Epithelial cell of proximal tubule (primary cell): ENCODE measurements at places on chromosomes 3 and 15.

- no peak for DNase-seq
Observed at GRCh38 chr3:38212141-38212540, 46.8 kb downstream of the OXSR1 start.

DNA sequence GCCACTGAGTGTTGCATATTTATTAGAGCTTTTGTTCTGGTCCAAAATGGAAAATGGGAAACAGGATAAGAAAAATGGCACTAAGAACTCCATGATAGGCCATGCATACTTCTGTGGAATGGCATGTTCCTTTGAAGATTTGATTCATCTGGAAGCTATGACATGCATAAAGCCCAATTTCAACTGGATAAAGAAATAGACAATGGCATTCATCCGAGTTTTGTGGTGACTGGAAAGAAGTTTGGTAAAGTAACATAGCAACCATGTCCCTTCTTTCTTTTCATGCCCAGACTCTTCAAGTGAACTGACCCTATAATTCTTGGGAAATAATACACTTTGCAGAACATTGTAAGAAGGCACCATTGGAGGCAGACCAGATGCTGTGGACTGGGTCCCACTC, 368.4 kb upstream of the IL12A start:
- no peak for DNase-seq

DNA sequence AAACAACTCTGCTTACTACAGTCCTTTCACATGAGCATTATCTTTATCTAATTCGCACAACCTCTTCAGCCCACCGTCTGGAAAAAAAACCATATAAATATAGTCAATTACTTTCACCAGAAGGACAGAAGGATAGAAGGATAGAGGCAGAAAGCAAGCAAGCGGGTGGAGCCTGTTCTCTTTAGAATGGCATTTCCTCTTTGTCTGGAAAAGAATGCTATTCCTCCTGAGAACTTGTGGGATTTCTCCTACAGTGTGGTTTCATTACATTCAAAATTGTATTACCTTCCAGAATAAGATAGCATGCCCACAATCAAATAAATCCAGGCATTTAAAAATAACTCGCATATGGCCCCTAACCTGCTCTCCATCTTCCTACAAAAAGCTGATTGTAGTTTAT, 23.1 kb downstream of the SLC30A4 start:
- no peak for DNase-seq

GRCh38 chr15:70586241-70586640, 177.1 kb downstream of the UACA start:
- DNase-seq, result no peak

DNA sequence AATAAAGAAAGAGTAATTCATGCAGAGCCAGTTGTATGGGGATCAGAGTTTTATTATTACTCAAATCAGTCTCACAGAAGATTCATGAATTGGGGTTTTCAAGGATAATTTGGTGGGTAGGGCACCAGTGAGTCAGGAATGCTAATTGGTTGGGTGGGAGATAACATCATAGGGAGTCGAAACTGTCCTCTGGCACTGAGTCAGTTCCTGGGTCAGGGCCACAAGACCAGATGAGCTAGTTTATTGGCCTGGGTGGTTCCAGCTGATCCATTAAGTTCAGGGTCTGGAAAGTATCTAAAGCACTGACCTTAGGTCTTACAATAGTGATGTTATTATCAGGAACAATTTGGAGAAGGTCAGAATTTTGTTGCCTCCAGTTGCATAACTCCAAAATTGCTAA, 998.6 kb upstream of the EPHA6 start:
- peak; percentile 25 for DNase-seq
